Prostate gland (tissue), 2 donors: ENCODE measurements at places on chromosomes 5 and 9. TPM values are rescaled to one million over a fixed set of nuclear protein-coding genes. Genes with fewer than 3 reads are reported as not detected.

DNA sequence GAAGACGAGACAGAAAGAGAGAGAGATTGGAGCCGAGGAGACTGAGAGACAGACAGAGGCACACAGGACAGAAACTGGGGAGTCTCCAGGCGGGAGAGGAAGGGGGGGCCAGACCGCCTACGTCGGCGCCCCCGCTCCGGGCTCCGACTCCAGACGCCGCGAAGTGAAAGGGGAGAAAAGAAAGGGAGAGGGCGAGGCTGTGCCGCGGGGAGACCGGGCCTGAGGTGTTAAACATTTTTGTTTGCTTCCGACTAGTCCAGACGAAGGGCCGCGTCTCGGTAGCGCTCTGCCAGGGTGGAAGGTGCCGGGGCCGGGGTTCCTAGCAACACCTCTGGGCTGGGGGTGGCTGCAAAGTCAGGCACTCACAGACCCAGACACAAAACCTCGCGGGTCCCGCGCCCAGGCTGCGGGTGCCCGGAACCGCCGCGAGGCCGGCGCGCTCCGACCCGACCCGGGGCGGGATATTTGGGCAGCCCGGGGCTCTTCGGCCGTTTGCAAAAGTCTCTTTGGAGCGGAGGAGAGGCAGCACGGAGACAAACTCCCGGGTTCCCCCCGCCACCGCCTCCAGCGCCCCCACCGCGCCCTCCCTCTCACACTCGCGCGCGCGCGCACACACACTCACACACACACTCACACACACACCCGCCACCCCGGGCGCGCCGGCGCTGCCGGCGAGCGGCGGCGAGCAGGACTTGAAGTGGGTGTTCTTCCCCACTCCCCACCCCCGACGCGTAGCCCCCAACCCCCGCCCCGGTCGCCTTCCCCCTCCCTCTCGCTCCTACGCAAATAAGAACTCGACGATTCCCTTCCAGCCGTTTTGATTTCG is 626 bp upstream of the FST start:
- H3K4me3 ChIP-seq: peak overlapping the region; percentile 43
- H3K4me1 ChIP-seq: no peaks in the 10 kb centered on the region
- no peaks in the 10 kb centered on the region for H3K27me3 ChIP-seq
- H3K36me3 ChIP-seq: no peaks in the 10 kb centered on the region

DNA sequence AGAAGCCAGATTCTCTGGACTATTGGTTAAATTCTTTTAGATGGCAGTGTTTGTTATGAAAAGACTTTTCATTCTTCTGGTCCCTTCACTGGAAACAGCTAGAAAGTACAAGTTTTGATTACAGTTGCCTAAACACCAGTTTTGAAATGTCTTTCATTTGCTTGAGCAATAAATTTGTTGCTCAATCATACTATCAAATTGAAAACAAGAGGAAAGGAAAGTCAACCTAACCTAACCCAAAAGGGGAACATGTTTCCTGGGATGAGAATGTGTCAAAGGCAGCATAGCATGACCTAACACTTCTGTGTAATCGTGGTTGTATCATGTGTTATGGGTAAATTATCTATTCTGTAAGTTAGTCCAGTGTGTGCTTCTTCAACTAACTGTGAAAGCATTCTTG is 213.2 kb downstream of the TMC1 start:
- no peak overlapping the region for H3K4me3 ChIP-seq
- H3K27ac ChIP-seq: no peak overlapping the region

GRCh38 chr5:174030286-174030685 is 15.2 kb upstream of the NSG2 start:
- no peaks in the 10 kb centered on the region for H3K4me1 ChIP-seq
- no peak for DNase-seq
- no peaks in the 10 kb centered on the region for H3K27me3 ChIP-seq

- no peaks in the 10 kb centered on the region for H3K36me3 ChIP-seq
- no peaks in the 10 kb centered on the region for H3K27me3 ChIP-seq
- no peak overlapping the region for H3K27ac ChIP-seq
- H3K4me1 ChIP-seq: no peaks in the 10 kb centered on the region
These were observed 8.9 kb downstream of the SMAD5 start for GRCh38 chr5:136141561-136141960.

DNA sequence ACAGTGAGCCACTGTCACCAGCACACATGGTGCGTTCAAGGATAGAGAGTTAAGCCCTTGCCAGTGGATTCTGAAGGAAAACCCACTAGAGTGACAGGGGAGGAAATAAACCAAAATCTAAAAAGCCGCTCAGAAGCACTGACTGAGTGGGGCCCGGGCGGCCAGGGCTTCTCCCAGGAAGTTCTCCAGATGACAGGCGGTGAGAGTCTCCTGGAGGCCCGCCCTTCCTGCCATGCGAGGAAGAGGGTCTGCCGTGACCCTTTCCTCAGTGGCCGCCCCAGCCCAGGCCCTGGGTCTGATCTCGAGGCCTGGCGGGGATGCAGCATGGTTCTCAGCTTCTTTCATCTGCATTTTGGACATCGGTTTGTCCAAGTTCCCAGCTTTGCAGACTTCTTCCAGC is 14.9 kb downstream of the OLFM1 start:
- H3K27me3 ChIP-seq: no peaks in the 10 kb centered on the region
- no peaks in the 10 kb centered on the region for H3K36me3 ChIP-seq
- no peak overlapping the region for H3K27ac ChIP-seq
- H3K4me3 ChIP-seq: no peak overlapping the region
- DNase-seq: no peak
- H3K4me1 ChIP-seq: no peaks in the 10 kb centered on the region

GRCh38 chr5:36932699-36933098 is 56.1 kb downstream of the NIPBL start:
- H3K27me3 ChIP-seq: no peaks in the 10 kb centered on the region
- H3K4me1 ChIP-seq: no peaks in the 10 kb centered on the region
- H3K36me3 ChIP-seq: no peaks in the 10 kb centered on the region
- no peak overlapping the region for H3K27ac ChIP-seq
- H3K4me3 ChIP-seq: no peak overlapping the region

DNA sequence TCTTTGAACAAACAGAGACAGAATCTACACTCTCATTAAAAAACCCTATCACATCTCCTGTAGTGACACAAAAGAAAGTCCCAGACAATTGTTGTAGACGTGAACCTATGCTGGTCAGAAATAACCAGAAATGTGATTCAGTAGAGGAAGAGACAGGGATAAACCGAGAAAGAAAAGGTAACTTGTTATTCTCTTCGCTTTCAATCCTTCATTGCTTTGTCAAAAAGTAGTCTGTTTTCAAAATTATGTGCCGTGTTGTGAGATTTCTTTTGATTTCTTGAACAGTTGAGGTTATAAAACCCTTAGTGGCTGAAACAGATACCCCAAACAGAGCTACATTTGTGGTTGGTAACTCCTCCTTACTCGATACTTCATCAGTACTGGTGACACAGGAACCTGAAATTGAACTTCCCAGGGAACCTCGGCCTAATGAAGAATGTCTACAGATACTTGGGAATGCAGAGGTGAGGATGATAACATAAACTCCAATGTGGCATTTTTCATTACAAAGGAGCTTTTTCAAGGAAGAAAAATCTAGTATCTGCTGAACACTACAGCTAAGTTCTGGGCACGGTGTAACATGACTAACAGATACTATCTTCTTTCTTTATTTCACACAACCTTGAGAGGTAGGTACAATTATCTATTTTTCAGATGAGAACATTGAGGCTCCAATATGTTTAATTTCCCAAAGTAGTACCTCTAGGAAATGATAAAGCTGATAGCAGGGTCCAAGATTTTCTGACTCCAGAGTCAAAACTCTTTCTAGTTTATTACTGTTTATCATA is 14.3 kb downstream of the HMGCR start:
- no peak overlapping the region for H3K4me3 ChIP-seq
- H3K36me3 ChIP-seq: peaks cover 7% of the 10 kb centered on the region
- H3K27me3 ChIP-seq: no peaks in the 10 kb centered on the region
- DNase-seq: no peak

DNA sequence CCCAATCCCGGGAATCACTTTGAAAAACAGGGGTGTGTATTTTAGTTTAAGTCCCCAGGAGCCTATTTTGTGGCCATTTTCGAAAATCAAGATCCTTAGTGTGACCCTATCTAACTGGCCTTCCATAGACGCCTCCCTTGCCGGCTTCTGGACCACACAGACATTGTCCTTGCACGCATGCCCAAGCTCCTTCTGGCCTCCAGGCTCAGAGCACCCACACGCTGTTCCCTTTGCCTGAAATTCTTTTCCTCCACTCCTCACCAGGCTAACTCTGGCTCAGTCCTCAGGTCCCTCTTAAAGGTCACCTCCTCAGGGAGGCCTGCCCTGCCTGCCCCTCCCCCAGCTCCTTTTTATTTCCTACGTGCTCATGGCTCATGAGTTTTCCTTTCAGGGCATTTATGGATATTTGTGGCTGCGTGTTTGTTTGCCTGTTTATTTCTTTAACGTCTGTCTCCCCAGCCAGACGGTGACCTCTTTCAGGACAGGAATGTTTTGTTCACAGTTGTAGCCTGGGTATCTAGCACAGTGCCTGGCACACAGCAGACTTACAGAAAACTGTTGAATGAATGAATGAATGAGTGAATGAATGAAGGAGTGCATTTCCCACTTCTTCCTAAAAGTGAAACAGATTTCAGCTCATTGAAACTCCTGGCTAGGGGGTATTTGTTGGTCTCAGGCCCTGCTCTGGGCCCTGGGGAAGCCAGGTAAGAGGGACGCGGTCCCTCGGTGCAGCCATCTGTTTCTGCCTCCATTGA is 79.1 kb upstream of the IER5L start:
- no peaks in the 10 kb centered on the region for H3K36me3 ChIP-seq
- no peak overlapping the region for H3K27ac ChIP-seq
- no peak for DNase-seq
- no peaks in the 10 kb centered on the region for H3K27me3 ChIP-seq

DNA sequence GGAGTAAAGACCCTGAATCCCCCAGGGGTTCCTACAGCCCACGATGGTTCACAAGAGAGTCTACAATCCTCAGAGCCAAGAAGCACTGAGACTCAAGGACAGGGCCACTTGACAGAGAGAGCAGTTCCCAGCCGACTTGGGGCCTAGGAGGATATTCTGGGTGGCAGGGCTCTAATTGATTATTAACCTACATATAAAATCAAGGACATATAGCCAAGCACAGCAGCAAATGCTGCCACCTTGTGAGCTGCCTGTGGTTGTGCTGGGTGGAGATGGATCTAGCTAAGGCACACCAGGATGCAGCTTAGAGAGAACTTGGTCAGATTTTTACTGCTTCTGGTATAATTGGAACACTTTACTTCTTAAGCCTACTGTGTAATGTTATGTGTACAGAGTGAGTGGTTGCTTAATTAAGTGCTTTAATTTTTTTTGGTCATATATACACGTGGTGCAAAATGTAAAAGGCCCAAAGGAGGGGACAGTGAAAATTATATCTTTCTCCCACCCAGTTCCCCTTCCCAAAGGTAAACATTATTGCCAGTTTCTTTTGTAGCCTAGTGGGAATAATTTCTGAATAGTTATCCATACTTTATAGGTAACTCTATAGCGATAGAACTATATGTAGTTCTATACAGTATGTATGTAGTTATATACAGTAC is 78.8 kb downstream of the F2RL2 start:
- no peak overlapping the region for H3K4me3 ChIP-seq
- H3K27me3 ChIP-seq: no peaks in the 10 kb centered on the region
- no peaks in the 10 kb centered on the region for H3K36me3 ChIP-seq
- peak; percentile 53 for DNase-seq
- H3K27ac ChIP-seq: peak overlapping the region; percentile 15

GRCh38 chr5:69188811-69189161 is 597 bp upstream of the CENPH start:
- H3K36me3 ChIP-seq: no peaks in the 10 kb centered on the region
- no peaks in the 10 kb centered on the region for H3K4me1 ChIP-seq
- peak overlapping the region; percentile 40 for H3K27ac ChIP-seq
- no peak for DNase-seq

ZBTB6 gene
- 6.5 TPM for total RNA-seq

PLPPR1 gene
- total RNA-seq: 2.8 TPM

GFM2 gene
- total RNA-seq: 34.7 TPM

TAF11L10 gene
- not detected for total RNA-seq

LCN15 gene
- total RNA-seq: 0.40 TPM

KCNV2 gene
- total RNA-seq: not detected
